ENCODE measurements at places on chromosomes 4 and X. TPM values are rescaled to one million over a fixed set of nuclear protein-coding genes. Genes with fewer than 3 reads are reported as not detected.

Gene RNF212
- not detected for total RNA-seq

Gene EREG
- not detected for total RNA-seq

Gene ABRAXAS1
- total RNA-seq: not detected

Gene RAB39B
- 1.5 TPM for total RNA-seq

Gene KLHL2
- 17.4 TPM for total RNA-seq

Gene MOB1B
- 16.7 TPM for total RNA-seq

Gene SPATA4
- not detected for total RNA-seq

Gene F8A3
- total RNA-seq: 0.92 TPM

Gene ZNF827
- 17.4 TPM for total RNA-seq

Gene SPACA5
- not detected for total RNA-seq

Gene FRMPD4
- total RNA-seq: not detected

Gene UGT2A3
- 0.58 TPM for total RNA-seq

Gene EDNRA
- total RNA-seq: not detected

Gene MAGEH1
- 1.8 TPM for total RNA-seq

Gene RPL39
- 3,049 TPM for total RNA-seq

Gene ITIH6
- not detected for total RNA-seq

Gene PGAM4
- not detected for total RNA-seq

- DNase-seq: no peak
Observed at GRCh38 chrX:100296183-100296753, 113.8 kb downstream of the PCDH19 start.

DNA sequence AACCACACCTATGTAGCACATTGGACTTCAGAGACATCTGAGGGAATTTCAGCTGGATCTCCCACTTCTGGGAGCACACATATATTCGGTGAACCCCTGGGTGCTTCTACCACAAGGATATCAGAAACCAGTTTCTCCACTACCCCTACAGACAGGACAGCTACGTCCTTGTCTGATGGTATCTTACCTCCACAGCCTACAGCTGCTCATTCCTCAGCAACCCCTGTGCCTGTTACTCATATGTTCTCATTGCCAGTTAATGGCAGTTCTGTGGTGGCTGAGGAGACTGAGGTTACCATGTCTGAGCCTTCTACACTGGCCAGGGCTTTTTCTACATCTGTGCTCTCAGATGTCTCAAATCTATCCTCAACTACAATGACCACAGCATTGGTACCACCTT, 45.7 kb downstream of the ADGRG4 start:
- DNase-seq: no peak

DNA sequence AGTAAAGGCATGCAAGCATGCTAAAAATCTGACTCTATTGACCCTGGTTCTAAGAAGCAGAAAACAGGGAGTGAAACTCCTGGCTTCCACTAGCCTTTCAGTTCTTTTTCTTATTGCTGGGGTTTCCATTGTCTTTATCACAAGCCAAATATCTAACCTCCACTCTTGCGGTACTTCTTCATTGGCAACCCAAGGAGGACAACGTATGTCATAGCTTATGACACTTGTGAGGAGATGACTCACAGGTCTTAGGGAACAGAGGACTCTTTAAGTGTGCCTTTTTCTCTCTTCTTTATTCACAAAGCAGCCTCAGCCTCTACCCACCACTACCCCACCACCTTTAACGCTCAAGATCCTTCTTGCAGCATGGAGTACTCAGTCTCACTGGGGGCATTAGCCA, 124.2 kb downstream of the GUCY2F start:
- DNase-seq: no peak

GRCh38 chrX:30904632-30905031, 15.6 kb upstream of the TAB3 start:
- DNase-seq: no peak

GRCh38 chrX:5775846-5776430, 452.7 kb downstream of the NLGN4X start:
- DNase-seq: no peak

DNA sequence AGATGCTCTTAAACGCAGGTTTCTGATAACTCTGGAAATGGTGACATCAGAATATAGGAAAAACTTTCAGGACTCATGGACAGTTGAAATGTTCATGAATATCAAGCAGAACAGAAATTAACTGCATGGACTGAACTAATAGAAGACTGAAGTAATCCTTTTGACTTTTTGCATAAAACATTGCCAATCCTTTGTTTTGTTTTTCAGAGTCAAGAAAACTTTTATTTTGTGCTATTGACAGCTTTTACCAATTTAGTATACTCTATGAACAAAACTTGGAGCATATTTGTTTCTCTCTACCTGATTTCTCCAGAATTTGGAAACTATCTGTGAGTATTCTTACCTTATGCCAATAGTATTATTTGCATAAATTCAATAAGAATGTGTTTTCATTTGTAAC, 61.2 kb upstream of the HMX1 start:
- no peak for DNase-seq

GRCh38 chr4:139419388-139419914, 34.5 kb upstream of the RAB33B start:
- DNase-seq: peak; percentile 78

- peak; percentile 78 for DNase-seq
Observed at GRCh38 chr4:6957148-6957520, 47.5 kb downstream of the TBC1D14 start.

- no peak for DNase-seq
Observed at GRCh38 chr4:31411565-31411964, 691.4 kb downstream of the PCDH7 start.

- DNase-seq: no peak
Observed at GRCh38 chr4:133668061-133668851, 519.2 kb downstream of the PCDH10 start.

DNA sequence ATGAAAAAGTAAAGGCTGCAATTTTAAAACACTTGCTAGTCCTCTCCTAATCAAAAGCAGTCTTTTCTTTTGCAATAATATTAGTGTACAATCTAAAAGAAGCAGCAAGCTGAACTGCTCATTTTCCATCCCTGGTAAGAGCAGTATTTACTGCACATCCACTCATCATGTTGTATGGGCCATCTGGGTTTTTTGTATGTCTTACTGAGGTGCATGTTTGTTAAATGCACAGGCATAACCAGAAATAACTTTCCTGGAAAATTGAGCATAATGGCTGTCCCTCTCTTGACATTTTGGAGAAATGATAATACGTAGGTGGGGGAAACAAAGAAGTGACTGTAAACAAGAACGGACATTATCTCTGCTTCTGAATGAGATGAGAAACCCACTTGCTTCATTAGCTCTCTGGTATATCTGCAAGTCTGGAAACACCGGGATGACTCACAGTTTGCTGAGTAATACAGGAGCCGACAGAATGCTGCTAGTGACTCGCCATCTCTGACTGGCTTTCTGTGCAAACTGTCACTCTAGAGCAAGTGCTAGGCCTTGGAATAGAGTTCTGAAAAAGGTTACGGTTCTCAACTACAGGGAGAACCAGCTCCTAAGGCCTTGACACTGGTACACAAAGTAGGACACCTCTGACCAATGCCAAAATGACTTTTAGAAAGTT, 85.7 kb upstream of the MTM1 start:
- DNase-seq: no peak

DNA sequence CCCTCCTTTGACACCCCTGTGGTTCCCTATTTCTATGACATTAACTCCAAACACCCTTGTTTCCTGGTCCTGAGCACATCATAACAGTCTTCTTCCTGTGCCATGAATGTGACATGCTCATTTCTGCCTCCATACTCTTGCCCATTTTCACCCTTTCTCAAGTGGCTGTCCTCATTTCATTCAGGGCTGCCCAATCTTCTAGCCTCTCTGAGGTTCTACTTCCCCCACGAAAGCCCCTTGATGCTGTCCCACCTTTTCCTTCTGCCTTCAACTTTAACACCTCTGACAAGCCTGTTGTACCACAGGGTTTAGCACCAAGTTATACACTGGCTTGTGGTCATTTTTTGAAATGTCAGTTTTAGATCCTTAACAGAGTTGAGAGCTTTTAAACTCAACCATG, 136.2 kb upstream of the BOD1L1 start:
- no peak for DNase-seq

GRCh38 chr4:11618666-11619282, 190.1 kb upstream of the HS3ST1 start:
- DNase-seq: no peak

GRCh38 chr4:38870098-38870808, 2.6 kb downstream of the FAM114A1 start:
- no peak for DNase-seq

GRCh38 chr4:85475631-85476233, 782 bp downstream of the ARHGAP24 start:
- DNase-seq: no peak

GRCh38 chr4:112109360-112110058, 35.7 kb upstream of the FAM241A start:
- peak; percentile 32 for DNase-seq

- peak; percentile 40 for DNase-seq
Observed at GRCh38 chrX:134623293-134624045, 34.8 kb downstream of the PLAC1 start.

DNA sequence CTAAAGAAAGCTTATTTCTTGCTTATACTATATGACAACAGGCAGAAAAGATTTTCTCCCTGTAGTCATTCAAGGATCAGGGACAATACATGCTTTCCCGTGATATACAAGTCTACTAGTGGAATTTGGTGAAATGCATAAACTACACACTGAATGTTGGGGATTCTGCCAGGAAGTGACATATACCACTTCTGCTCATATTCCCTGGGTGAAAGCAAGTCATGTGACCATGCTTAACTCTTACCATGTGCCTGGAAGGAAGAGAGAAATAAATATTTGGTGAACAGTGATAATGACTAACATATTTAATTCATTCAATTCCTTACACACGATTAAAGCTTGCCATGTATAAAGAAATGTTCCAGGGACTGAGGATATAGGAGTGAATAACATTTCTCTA, 534.6 kb downstream of the PPARGC1A start:
- peak; percentile 16 for DNase-seq

GRCh38 chrX:22748093-22748999, 251.4 kb upstream of the DDX53 start:
- peak; percentile 42 for DNase-seq

DNA sequence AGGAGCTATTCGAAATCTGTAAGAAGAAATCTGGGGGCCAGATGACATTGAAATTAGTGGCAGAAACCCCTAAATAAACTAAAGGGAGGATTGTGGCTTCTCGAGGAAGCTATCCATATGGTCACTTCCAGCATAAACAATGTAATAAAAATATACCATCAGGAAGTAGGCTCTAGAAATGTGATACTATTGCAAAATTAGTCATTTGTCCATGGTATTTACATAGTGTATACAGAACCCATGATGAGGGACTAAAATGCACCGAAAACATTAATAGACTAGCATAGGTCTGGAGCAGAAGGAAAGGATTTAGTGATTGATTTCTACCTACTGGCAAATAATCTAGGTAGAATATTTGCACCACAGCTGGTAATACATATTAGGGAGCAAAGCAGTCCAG, 1344.0 kb downstream of the FSTL5 start:
- no peak for DNase-seq

GRCh38 chr4:10336471-10336870, 120.8 kb downstream of the ZNF518B start:
- no peak for DNase-seq

DNA sequence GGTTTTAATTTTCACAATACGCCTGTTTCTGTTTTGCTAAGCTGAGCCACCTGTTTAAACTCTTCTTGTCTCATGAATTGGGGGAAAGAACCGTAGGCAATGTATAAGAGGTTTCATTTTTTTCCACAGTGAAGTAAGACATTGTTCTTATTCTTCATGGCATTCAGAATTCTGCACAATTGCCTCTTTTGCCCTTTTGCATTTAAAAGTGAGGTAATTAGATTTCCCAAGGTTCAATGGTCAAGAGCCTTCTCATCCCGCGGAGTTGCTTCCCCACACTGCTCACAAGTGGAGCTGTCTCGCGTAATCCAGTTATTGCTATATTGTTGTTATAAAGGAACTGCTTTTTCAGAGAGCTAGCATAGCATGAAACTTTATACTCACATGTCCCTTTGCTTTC, 90.9 kb upstream of the SPRY1 start:
- no peak for DNase-seq

DNA sequence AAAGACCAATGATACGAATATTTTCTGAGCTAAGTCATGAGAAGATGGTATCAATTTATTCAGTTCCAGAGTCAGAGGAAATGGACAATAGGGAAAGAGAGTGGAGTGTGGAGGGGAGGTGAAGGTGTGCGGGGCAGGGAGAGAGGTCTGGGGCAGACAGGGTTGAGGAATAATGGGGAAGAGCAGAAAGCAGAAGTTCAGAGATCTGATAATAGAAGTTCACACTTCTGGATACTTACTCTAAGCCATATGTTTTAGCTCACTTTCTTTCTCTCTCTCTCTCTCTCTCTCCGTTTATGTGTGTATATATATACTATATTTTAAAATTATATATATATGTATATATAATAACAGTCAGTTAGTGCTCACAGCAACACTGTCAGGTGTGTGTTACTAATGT, 40.4 kb downstream of the FOXR2 start:
- DNase-seq: no peak

GRCh38 chr4:68954126-68954525, 2.5 kb upstream of the UGT2A3 start:
- no peak for DNase-seq

DNA sequence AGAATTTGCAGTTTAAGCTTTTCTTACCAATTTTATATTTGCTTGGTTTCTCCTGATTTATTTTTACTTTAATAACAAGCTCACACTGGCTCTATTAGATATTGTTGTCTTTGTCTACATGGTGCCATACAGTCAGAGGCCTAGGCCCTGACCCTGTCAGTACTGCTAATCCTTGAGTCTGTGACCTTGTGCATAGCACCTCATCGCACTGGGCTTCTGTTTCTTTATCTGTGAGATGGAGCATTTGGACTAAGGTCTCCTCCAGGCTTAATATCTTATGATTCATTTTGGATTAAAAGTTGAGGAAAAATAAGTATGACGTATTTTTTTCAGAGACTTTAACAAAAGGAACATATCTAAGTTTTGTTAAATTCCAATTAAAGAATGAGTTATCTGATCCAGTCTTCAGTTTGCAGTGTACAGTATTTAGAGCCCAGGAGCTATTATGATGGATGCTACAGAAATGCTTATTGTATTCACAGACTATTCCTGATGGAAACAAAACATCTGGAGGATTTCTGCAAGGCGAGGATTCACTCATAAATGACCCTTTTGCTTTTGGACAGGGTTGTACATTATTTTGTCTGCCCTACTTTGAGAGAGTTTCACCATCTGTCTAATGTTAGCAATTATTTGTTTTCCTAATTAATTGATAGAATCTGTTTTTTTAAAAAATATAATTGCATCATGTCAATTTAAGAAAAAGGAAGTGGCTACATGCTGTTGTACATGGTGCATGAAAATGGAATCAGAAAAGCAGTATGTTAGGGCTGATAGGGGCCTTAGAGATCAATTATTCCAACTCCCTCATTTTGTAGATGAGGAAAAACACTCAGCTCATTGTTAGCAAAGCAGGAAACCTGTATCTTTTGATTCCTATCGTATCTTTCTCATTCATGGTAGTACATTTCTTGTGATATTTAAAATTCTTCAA, 203.6 kb downstream of the BANK1 start:
- peak; percentile 41 for DNase-seq

DNA sequence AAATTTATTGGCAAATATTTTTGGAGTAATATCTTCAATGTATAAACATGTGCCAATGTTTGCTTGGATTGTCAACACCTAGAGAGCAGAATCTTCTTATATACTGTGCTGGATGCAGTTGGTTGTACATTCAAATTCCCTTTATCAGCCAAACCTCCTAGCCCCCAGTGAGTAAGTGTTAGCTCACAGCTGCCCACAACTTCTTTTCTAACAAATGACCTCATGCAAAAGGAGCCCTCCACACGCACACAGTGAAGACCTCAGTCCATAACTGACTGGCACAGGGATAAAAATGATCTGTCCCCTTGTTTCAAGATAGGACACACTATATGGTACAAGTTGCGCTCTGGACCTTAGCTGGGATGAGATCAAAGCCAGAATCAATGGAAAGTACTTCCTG, 458.0 kb upstream of the NWD2 start:
- no peak for DNase-seq

Measured in stomach (tissue), 19 donors.